ENCODE measurements at places on chromosomes 1 and 21. TPM values are rescaled to one million over a fixed set of nuclear protein-coding genes. Genes with fewer than 3 reads are reported as not detected.

Gene C1QA
- total RNA-seq: not detected

Gene RBP7
- not detected for total RNA-seq

Gene GSTM5
- 6.4 TPM for total RNA-seq

Gene ATP6V1G3
- not detected for total RNA-seq

Gene KRTAP7-1
- total RNA-seq: not detected

Gene HIVEP3
- 0.17 TPM for total RNA-seq

Measured in smooth muscle cell of trachea (primary cell).